ENCODE measurements at places on chromosomes 7 and 10. TPM values are rescaled to one million over a fixed set of nuclear protein-coding genes. Genes with fewer than 3 reads are reported as not detected.

RAB18 gene
- 108 TPM for total RNA-seq

LRRC4 gene
- 3.8 TPM for total RNA-seq

PLCE1 gene
- 0.04 TPM for total RNA-seq

IFIT1B gene
- not detected for total RNA-seq

CADPS2 gene
- total RNA-seq: 22.6 TPM

ZNF853 gene
- total RNA-seq: 0.21 TPM

CDNF gene
- 0.99 TPM for total RNA-seq

VAX1 gene
- not detected for total RNA-seq

CYP3A7 gene
- total RNA-seq: not detected

NAT16 gene
- not detected for total RNA-seq

DPYSL4 gene
- 32.9 TPM for total RNA-seq

SUV39H2 gene
- total RNA-seq: 29.9 TPM

ANLN gene
- total RNA-seq: 119 TPM

TUBAL3 gene
- total RNA-seq: not detected

MUC12 gene
- not detected for total RNA-seq

CTAGE4 gene
- total RNA-seq: 0.30 TPM

HTR5A gene
- not detected for total RNA-seq

PTF1A gene
- total RNA-seq: not detected

NUTM2E gene
- total RNA-seq: not detected

GPR22 gene
- not detected for total RNA-seq

SPDYE2 gene
- not detected for total RNA-seq

PHKG1 gene
- total RNA-seq: 1.00 TPM

HMX2 gene
- total RNA-seq: not detected

PAPSS2 gene
- total RNA-seq: 93.2 TPM

CLCN1 gene
- not detected for total RNA-seq

RP9 gene
- 18.5 TPM for total RNA-seq

SEMA3C gene
- 0.18 TPM for total RNA-seq

SPDYE16 gene
- total RNA-seq: 0.22 TPM

NEUROG3 gene
- not detected for total RNA-seq

ASAH2 gene
- 3.4 TPM for total RNA-seq

MBL2 gene
- not detected for total RNA-seq

HOXA5 gene
- total RNA-seq: 21.4 TPM

CFAP58 gene
- 0.35 TPM for total RNA-seq

PHYHIPL gene
- total RNA-seq: not detected

CHAT gene
- total RNA-seq: not detected

CCDC6 gene
- total RNA-seq: 36.8 TPM

FAM25G gene
- not detected for total RNA-seq

LRRC18 gene
- total RNA-seq: not detected

MEST gene
- total RNA-seq: 52.6 TPM

CRTAC1 gene
- 0.72 TPM for total RNA-seq

EPC1 gene
- 28.5 TPM for total RNA-seq

CLRN3 gene
- not detected for total RNA-seq

DGKI gene
- total RNA-seq: 0.14 TPM

CFAP43 gene
- total RNA-seq: not detected

DNAJB9 gene
- 13.4 TPM for total RNA-seq

HABP2 gene
- total RNA-seq: not detected

DPY19L1 gene
- total RNA-seq: 60.7 TPM

GRM8 gene
- total RNA-seq: not detected

BUB3 gene
- total RNA-seq: 178 TPM

ATOH7 gene
- total RNA-seq: not detected

OR6V1 gene
- total RNA-seq: not detected

ZNF467 gene
- total RNA-seq: 6.5 TPM

SPDYE11 gene
- not detected for total RNA-seq

FAM131B gene
- total RNA-seq: 1.4 TPM

ITPRID1 gene
- not detected for total RNA-seq

All from endothelial cell of umbilical vein (primary cell).